Spleen (tissue), 13 donors: ENCODE measurements at places on chromosomes 7 and 10. TPM values are rescaled to one million over a fixed set of nuclear protein-coding genes. Genes with fewer than 3 reads are reported as not detected.

GRCh38 chr7:56495165-56495564 is 378.9 kb upstream of the NUPR2 start:
- H3K4me3 ChIP-seq, result no peak overlapping the region
- H3K36me3 ChIP-seq, result no peaks in the 10 kb centered on the region
- H3K4me1 ChIP-seq, result no peaks in the 10 kb centered on the region
- DNase-seq, result no peak
- H3K27ac ChIP-seq, result no peak overlapping the region
- H3K27me3 ChIP-seq, result no peaks in the 10 kb centered on the region

DNA sequence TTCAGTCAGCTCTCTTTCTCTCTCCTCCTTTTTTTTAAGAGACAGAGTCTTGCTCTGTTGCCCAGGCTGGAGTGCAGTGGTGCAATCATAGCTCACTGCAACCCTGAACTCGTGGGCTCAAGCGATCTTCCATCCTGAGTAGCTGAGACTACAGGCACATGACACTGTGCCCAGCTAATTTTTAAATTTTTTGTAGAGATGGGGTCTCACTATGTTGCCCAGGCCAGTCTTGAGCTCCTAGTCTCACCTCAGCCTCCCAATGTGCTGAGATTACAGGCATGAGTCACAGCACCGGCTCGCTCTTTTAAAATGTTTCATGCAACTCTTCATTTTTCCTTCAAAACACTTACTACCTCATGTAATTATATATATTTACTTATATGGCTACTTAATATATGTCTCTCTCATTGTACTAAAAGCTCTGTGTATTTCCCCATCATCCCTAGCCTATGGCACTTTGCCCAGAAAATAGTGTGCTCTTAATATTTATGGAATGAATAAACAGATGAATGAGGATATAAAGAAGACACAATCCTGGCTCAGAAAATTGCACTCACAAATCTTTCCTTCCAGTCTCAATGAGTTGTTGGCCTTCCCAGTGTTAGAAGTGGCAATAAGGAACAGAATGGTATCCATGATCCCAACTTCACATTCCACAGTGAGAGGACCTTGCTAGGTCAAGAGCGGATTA is 33.9 kb downstream of the EBLN1 start:
- no peaks in the 10 kb centered on the region for H3K4me1 ChIP-seq
- no peak overlapping the region for H3K27ac ChIP-seq
- H3K27me3 ChIP-seq, result no peaks in the 10 kb centered on the region
- no peak overlapping the region for H3K4me3 ChIP-seq
- no peak for DNase-seq

DNA sequence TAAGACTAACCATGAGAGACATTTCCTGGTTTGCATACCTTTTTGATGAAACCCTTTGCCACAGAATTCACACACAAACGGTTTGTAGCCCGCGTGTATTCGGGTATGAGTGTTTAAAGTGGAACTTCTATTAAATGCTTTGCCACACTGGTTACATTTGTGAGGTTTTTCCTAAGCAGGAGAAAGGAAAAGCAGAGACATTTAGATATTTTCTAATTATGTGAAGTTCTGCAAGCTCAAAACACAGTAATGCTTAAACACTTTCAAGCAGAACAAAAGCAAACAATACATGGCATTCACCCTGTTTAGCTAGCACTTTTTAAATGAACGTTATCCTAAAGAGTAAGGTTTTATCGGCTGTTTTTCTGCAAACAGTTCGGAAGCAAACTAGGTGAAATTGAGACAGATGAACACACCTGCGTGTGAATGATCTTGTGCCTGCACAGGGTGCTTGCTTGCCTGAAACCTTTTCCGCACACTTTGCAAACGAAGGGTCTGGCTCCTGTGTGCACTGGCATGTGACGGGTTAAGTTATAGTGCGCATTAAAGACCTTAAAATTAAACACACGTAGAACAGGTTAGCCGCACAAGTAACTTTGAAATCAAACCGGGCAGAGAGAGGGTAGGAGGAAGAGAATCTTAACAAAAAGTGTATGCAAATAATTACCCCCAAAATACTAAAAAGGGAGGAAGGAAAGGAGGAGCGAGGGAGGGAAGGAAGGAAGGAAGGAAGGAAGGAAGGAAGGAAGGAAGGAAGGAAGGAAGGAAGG is 1.6 kb downstream of the FEZF1 start:
- H3K4me3 ChIP-seq, result no peak overlapping the region
- DNase-seq, result no peak
- H3K36me3 ChIP-seq, result no peaks in the 10 kb centered on the region
- no peak overlapping the region for H3K27ac ChIP-seq

Gene NPY4R
- total RNA-seq, result not detected

DNA sequence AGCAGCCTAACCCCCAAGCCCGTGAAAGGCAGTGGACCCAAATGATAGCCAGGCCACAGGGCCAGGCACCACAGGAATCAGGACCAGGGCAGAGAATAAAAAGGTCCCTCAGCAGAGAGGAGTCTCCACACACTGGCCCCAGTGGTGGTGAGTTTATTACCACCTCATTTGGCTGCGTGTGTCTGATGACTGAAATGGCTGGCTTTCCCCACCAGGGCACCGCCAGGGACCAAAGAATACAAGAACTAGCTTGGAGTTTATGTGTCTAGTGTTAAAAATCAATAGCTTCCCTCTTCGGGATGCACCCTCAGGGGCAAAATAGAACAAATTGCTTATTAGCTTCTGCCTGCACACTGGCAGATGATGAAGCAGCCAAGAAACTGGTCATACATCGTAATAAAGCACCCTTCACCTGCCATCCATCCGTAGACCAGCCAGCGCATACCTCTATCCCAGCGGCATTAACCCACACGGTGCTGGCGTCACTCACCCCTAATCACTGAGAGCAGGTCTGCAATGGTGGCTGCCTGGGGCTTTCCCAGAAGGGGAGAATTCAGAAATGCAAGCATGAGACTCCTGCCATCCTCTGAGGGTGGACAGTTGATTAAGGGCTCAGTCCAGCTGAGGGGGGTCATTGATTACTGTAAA is 223.7 kb upstream of the ZMIZ1 start:
- no peaks in the 10 kb centered on the region for H3K36me3 ChIP-seq
- no peak for DNase-seq
- no peaks in the 10 kb centered on the region for H3K27me3 ChIP-seq
- H3K4me1 ChIP-seq, result no peaks in the 10 kb centered on the region
- H3K27ac ChIP-seq, result no peak overlapping the region
